A549 treated with CpdA at 1 μM for 4 hours (cell line): ENCODE measurements at places on chromosomes 1 and 21. TPM values are rescaled to one million over a fixed set of nuclear protein-coding genes. Genes with fewer than 3 reads are reported as not detected.

ATP1A4 gene
- total RNA-seq: not detected in 5 replicates

C1orf94 gene
- total RNA-seq: 0.02 TPM in 1 of 5 replicates, not detected in the others

RNF19B gene
- 22.4 to 25.0 TPM (median 23.7 TPM) in 5 replicates for total RNA-seq

TBX19 gene
- 0.49 to 0.96 TPM (median 0.87 TPM) in 5 replicates for total RNA-seq

B3GALT5 gene
- 0.24 to 0.34 TPM (median 0.29 TPM) in 5 replicates for total RNA-seq

B3GALT2 gene
- total RNA-seq: not detected in 5 replicates

TMEM52 gene
- 0.36 to 1.5 TPM (median 0.83 TPM) in 5 replicates for total RNA-seq

REN gene
- not detected in 5 replicates for total RNA-seq

TEX38 gene
- total RNA-seq: not detected in 5 replicates

KRTAP11-1 gene
- not detected in 5 replicates for total RNA-seq

DNALI1 gene
- total RNA-seq: 0.03 to 0.13 TPM in 2 of 5 replicates, not detected in the others
